Stimulated activated naive CD4-positive, alpha-beta T cell treated with Interleukin-2 at 50 U/mL for 16 hours (primary cell): ENCODE measurements at places on chromosomes 12 and 14.

GRCh38 chr14:55313480-55313879, 42.3 kb downstream of the FBXO34 start:
- no peak for DNase-seq

GRCh38 chr14:96576937-96577336, 74.8 kb downstream of the PAPOLA start:
- no peak for DNase-seq

DNA sequence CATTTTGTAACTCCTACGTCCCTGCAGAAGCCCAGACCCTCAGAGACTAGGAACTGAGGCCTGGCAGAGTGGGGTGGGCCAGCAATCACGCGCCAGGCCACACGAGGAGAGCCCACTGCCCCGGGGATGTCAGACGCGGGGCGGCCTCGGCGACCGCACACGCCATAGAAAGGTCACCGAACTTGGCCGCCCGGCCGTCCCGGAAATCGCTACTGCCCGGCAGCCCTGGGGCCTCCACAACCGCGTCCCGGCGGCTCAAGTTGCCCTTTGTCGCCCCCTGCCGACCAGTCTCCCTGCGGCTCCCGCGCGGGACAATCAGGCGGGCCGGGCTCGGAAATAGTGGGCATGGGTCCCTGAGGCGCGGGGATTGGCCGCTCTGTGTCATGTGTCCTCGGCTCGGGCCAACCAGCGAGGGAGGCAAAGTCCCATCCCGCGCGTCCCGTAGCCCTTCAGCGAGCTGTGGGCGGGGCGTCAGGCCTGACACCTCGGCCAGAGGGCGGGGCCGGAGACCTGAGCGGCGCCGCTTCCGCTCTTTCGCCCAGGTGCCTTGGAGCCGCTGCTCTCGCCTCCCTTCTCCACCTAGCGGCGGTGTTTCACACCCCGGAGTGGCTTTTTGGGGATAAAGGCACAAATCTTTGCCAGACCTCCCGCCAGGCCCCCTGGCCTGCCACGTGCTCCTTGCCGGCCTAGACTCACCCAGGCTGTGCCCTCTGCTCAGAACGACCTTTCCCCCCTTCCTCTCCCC, 33.4 kb upstream of the DEGS2 start:
- peak; percentile 100 for DNase-seq

DNA sequence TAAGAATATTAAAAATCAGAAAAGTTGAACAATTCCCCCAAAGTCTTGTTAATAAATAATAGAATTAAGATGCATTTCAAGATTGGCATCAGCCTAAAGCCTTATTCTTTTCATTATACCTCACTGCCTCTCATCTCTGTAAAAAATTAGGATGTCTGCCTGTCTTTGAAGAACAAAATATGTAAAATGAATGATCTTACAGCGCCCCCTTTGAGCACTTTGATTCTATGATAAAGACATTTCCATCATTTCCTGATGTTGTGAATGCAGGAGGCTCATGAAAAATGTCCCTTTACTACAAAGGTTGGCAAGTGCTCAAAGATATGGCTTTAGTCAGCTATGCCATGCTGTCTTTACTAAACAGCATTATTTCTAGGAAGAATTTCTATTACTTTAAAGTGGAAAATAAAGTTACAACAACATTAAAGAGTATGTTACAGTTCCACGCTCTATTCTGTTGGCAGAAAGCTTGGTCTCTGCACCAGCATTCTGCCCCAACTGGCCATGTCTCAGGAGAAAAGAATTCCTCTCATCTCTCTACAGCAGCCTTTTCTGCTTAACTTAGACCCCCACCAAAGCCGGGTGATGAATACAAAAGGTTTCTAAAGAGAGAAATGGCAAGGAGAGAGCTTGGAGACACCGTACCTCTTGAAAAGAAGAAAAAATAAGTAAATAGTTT, 95.1 kb downstream of the LLPH start:
- no peak for DNase-seq

GRCh38 chr12:14310866-14311265, 54.6 kb upstream of the ATF7IP start:
- DNase-seq, result no peak

DNA sequence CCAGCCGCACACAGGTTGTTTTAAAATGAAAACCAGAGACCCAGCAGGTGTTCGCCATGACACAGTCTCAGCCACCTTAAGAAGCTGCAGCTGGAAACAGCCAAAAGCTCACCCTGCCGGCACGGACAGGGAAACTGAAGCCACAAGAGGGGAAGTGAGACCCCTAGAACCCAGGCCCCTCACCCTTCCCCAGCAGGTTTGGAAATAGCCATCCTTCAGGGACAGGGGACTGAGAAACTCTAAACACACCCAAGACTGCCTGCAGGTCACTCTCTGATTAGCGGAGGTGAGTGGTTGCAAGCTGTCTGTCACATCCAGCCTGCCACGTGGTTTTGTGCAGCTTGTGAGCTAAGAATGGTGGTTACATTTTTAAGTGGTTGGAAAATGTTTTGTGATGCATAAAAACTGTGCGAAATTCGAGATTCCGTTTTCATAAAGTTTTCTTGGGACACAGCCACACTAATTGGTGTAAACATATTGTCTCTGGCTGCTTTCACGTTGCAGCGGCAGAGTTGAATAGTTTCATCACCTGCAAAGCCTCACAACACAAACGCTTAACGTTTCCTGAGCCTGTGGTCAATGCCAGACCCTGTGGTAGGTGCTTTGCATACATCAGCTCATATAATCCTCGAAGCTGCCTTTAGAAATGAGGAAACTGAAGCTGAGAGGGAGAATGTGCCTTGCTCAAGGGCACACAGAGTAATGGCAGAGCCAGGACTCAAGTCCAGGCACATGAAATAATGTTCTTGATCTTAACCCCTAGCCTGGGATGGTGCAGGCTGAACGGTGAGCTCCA, 1.7 kb upstream of the SELPLG start:
- peak; percentile 38 for DNase-seq

DNA sequence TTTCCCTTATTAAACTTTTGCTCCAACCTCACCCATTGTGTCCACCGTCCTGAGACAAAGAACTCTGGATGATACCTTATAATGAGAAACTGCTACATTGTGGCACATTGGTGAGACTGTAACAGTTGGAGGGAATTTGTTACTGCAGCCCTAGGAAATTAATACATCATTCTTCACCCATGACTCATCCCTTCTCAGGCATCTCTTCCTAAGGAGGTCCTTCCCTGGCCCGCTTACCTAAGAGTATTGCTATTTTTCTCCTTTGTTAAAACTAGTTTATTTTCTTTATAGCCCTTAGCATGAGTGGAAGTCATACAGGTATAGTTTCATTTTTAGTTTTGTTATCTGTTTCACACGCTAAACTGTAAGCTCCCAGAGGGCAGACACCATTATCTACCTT, 87.1 kb downstream of the TMEM260 start:
- no peak for DNase-seq

DNA sequence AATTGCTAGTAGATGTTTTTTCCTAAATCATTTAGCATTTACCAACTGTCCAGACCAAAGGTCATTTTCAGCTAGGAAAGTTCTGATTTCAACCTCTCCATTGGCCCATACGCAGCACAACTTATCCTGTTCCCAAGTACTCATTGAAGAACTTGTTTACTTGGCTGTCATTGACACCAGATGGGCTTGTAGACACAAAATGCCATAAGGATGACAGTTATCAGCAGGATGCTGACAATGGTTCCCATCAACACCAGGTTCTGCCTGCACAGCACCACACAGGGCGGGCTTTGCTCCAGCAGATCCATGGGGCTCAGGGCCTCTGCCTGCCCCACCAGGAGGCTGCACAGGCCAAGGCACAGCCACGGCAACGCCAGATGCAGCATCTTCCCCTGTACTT, 36.5 kb upstream of the TMPRSS12 start:
- DNase-seq, result no peak

GRCh38 chr12:113762882-113763816, 203.0 kb downstream of the RBM19 start:
- DNase-seq, result no peak

DNA sequence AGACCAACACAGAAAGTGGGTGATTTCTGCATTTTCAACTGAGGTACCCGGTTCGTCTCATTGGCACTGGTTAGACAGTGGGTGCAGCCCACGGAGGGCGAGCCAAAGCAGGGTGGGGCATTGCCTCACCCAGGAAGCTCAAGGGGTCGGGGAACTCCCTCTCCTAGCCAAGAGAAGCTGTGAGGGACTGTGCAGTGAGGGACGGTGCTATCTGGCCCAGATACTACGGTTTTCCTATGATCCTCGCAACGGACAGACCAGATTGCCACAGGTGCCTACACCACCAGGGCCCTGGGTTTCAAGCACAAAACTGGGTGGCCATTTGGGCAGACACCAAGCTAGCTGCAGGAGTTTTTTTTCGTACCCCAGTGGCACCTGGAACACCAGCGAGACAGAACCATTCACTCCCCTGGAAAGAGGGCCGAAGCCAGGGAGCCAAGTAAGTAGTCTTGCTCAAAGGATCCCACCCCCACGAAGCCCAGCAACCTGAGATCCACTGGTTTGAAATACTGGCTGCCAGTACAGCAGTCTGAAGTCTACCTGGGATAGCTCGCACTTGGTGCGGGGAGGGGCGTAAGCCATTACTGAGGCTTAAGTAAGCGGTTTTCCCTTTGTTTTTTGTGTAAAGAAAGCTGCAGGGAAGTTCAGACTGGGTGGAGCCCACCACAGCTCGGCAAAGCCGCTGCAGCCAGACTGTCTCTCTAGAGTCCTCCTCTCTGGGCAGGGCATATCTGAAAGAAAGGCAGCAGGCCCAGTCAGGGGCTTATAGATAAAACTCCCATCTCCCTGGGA, 25.5 kb upstream of the NAA30 start:
- DNase-seq, result no peak

- DNase-seq, result no peak
Observed at GRCh38 chr14:24828486-24828885, 194.5 kb upstream of the GZMB start.

GRCh38 chr12:128583453-128583852, 240.3 kb downstream of the SLC15A4 start:
- DNase-seq, result no peak

DNA sequence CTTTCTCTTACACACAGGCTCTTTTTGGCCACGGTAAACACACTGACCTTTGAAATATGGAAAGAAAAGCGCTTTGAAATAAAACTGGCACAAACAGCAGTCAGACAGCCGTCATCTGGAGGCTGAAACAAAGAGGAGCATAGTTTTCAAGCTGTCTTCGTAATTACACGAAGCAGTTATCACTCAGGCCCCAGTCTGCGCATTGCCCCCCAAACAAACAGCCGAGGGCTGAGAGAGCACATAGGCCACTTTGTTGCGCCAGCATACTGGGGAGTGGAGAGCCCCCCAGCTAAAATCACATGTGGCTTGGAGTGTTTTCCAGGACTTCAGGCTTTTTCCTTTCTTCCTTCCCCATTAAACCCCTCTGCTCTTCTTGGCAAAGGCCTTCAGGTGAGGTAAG, 142.9 kb upstream of the BTG1 start:
- no peak for DNase-seq

DNA sequence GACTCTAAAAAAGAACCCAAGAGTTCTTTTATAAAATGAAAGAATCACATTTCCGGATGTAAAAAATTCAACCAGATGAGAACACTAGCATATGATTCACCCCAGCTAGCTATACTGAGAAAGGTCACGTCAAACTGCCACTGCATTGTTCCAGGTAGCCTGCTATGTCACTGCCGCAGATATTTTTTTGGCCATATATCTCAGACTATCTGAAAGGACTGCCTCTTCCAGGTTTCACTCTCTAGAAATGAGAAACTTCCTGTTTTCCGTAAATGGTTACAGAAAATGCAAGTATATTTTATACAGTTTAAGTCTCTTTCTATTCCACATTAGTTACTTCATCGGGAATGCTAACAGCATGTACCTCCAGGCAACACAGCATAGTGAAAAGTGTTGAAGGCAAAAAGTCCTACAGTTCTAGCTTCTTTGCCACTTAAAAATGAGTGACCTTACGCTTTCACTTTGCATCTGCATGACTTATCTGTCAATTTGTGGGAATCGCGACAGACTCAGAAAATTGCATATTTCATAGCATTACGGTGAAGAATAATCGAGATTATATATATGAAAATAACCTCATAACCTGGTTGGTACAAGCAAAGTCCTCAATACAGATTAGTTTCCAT, 105.2 kb downstream of the MED13L start:
- DNase-seq, result peak; percentile 24

DNA sequence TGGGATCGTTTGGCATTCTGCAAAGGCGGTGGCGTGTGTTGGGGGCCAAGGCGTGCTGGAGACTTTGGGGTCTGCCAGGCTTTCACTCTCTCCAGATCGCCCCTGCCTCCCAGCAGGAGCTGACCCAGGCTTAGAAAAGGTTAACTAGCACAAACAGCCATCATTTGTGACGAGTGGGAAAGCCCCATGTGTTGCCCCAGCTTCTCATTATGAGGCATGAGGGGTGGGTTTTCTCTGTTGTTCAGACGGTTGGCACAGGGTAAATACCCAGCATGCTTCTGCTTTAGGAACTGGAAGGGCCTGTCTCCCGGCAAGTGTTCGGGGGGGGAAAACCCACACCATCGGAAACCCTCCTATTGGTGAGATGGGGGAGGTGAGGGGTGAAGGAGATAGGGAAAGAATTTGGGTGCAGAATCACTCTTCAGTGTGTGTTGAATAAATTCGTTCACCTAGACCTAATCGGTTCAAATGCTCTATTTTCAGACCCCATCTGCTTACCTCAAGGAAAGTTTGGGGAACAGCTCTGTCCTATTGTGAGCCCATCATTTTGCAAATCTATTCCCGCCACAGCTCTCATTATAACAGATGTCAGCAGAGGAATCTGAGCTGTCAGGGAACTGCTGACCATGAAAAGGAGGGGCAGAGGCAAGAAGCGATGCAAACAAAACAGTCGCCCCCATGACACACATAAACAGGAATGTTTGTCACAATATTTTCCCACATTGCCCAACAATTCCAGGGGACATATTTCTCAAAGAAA, 34.7 kb upstream of the C12orf42 start:
- no peak for DNase-seq

DNA sequence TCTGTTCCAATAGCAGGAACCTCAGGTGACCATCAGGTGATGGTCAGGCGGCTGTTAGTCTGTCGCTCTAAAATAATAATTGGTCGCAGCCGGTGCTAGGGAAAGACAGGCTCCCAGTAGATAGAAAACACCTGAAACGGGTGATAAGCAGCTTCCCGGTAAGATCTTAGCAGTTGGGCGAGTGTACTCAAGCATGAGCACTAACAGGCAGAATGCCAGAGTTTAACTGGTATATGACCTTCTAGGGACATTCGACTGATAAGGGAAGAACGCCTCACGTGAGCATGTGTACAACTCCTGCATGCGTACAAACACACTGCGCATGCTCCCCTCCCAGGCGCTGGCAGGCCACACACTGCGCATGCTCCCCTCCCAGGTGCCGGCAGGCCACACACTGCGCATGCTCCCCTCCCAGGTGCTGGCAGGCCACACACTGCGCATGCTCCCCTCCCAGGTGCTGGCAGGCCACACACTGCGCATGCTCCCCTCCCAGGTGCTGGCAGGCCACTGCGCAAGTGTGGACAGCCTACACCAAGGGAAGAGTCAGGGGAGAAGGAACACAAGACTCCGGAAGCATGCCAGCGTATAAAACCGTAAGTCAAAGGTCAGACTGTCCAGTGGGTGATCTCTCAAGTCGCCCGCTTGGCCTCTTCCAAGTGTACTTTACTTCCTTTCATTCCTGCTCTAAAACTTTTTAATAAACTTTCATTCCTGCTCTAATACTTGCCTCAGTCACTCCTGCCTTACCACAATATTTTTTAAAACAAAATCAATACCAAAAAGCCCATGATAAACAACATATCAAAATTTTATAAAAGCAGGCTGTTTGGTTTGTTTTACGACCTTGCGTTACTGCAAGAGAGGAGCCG, 24.5 kb downstream of the GPRC5D start:
- DNase-seq, result peak; percentile 50

GRCh38 chr14:91911474-91912032, 35.9 kb downstream of the FBLN5 start:
- peak; percentile 37 for DNase-seq
